Fibroblast of skin of right quadriceps (primary cell): ENCODE measurements at places on chromosomes 5 and 9.

- no peak for DNase-seq
Observed at GRCh38 chr5:176733406-176734262, 76.7 kb upstream of the UNC5A start.

DNA sequence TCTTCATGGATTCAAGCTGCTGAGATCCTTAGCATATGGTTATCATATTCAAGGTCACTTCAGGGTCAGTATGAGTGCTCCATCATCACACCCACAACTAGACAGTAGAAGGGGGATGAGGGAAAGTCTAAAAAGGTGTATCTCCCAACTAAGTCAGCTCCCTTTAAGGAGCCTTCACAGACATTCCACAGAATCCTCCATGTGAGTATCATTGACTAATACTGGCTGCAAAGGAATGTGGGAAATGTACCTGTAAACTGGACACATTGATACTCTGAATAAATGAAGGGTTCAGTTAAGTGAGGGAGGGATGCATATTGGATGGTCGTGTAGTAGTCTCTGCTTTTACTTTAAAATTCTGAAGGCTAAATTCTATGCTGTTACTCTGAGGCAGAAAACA lies 330.7 kb downstream of the LRRC70 start:
- no peak for DNase-seq

DNA sequence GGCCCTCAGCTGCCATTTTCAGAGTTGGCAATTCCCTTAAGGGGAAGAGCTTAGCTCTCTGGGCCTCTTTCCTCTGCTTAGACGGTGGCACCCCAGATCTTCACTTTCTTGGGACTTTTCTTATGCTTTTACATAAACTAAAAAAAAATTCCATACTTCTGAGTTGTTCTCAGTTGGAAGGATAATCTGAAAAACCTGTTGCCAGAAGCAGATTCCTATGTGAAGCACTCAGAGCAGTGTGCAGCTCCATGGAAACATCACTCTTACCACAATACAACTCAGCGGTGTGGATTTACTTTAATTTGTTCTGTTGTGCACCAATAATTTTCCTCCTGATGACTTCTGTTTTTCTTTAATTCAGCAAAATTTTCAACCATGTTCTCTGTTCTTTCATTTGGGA lies 44.1 kb upstream of the MROH2B start:
- DNase-seq = peak; percentile 73

DNA sequence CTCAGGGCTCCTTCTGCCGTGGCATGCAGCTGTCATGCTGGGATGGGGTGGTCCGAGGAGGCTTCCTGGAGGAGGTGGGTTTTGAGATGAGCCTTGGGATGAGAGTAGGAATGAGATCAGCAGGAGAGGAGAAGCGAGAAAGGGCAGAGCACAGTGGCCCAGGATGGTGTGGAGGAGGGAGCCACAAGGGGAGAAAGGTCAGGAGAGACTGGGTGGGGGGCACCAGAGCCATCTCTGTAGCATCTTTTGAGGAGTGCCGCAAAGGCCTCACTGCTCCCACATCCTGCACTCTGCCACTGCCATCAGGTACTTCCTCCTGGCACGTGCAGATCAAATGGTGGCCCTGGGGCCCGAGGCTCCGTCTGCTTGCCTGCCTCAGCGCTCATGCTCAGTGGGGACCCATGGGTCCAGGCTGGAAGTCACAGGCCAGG lies 150.2 kb downstream of the MACROH2A1 start:
- no peak for DNase-seq

- no peak for DNase-seq
Observed at GRCh38 chr5:159199780-159200179, 9.6 kb downstream of the RNF145 start.

GRCh38 chr9:98786750-98787510 lies 9.4 kb downstream of the ANKS6 start:
- no peak for DNase-seq

DNA sequence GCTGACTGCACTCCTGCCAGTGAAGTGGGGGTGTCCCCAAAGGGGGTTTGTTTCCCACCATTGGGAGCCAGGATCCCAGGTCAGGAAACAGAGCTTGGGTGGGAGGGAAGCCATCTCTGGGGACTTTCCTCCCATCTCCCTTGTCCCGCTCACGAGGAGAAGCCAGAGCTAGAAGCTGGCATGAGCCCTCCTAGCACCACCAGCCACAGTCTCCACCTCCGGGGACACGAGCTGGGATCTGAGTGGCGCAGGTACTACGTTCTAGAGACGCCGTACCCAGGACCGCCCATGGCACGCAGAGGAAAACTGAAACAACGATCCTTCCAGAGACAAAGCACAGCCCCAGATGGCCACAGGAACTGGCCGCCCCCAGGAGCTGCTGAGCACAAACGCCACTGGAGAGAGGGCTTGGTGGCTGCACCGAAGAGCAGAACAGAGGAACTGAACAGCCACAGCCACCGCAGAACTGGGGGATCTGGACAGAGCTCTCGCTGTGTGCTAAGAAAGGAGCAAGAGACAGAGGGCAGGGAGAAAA lies 29.8 kb downstream of the ADAMTS2 start:
- DNase-seq = no peak

DNA sequence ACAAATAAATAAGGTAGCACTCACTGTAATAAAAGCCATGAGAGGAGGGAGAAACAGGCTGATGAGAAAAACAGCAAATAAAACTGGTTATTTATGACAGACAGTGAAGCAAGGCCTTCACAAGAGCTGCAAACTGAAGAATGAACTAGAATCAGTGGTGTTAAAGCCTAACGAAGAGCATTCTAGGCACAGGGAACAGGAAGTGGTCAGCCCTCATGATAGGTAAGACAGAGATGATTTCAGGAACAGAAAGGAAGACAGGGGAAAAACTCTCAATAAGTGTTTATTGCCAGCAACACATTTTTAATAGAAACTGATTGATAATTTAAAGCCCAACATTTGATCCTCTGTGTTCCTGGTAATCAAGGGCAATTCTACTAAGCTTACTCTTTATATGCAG lies 124.5 kb downstream of the EDIL3 start:
- no peak for DNase-seq

DNA sequence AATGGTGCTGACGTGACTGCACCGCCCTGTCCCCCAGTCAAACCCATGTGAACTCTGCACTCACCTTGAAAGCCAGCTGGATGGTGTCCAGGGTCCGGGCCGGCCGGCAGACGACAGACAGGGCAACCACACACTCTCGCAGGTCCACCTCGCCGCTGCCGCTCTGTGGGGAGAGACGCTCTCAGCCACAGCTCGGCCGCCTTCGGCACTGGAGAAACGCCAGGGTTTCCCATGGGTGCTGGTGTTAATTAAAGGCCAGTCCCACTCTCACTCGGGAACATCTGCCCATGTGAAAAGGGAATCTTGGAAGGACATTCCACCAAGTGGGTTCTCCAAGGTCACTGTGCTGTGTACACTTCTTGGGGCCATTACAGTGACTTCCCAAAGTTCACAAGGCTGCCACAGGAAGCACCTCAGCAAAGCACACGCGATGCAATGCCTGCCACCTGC lies 25.5 kb upstream of the SLC6A3 start:
- DNase-seq = no peak

GRCh38 chr9:122402403-122402871 lies 31.6 kb downstream of the PTGS1 start:
- peak; percentile 95 for DNase-seq

- DNase-seq = no peak
Observed at GRCh38 chr5:83856881-83857280, 136.2 kb upstream of the HAPLN1 start.

DNA sequence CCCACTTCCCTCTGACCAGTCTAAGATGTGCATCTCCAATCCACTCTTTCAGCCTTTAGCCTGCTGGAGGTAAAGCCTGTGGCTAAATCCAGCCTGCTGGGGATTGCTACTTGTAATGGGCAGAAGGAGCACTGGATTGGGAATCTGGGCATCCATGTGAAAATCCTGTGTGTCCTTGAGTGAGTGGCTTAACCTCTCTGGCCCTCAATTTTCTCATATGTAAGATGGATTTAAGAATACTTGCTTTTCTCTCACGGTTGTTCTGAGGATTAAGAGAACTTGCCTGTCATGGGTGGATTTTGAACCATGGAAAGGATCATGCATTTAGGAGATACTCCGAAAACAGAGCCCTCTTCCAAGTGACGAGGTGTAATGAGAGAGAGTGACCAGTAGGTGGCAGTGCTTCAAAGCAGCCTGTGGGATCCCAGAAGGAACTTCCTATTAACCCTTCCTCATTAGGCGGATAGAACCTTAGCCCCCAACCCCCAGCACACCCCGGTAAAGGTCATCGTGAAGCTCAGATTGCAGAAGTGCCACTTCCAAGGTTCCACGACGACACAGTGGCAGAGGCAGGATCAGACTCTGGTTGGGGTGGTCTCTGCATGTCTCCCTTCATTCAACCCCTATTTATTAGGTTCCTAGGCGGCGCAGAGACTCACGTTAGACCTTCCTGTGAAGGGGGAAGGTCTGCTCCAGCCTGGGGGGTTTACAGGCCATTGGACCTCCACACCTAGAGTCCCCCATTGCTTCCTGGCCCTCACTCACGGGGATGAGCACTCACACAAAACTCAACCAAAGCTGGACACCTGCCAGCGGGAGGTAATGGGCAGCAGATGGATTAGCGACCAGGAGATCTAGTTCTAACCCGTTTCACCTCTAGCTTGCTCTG lies 68.7 kb upstream of the ZNF618 start:
- peak; percentile 61 for DNase-seq

DNA sequence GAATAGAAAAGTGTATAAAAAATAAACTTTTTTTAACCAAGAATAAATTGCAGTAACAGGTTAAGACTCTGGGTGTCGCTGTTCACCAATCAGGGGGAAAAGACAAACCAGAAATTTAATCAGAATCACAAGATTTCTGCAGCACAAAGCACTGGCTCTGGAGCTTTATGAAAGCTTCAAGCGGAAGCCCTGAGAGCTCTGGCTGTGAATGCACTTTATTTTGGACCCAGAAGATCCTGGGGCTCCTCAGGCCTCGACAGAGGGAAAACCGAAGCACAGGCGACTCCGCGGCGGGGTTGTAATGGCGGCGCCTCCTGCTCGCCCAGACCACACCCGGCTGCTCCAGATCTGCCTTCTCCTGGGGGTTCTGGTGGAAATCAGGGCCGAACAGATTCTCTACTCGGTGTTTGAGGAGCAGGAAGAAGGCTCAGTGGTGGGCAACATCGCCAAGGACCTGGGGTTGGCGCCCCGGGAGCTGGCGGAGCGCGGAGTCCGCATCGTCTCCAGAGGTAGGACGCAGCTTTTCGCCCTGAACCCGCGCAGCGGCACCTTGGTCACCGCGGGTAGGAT lies at the start of gene PCDHGA4:
PCDHGA4 (plus strand) TSS at position 122 of the 570 bp plus-strand sequence; CDS start at position 209, 87 bp downstream.
- peak; percentile 20 for DNase-seq

DNA sequence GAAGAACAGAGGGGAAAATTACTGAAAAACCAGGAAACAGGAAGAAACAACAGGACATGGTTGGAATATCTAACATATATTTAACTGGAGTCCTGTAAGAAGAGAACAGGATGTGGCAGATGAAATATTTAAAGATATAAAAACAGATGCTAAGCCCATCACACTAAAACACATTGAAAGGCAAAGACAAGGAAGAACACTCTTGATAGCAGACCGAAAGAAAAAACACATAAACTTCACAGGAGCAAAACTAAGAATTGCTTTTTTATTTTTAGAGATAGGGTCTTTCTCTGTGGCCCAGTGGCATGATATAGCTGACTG lies 324.4 kb upstream of the ARRDC3 start:
- DNase-seq = no peak

GRCh38 chr9:75658301-75658905 lies 232.1 kb upstream of the PCSK5 start:
- DNase-seq = peak; percentile 18

GRCh38 chr9:129572052-129572425 lies 48.9 kb downstream of the C9orf50 start:
- DNase-seq = no peak

DNA sequence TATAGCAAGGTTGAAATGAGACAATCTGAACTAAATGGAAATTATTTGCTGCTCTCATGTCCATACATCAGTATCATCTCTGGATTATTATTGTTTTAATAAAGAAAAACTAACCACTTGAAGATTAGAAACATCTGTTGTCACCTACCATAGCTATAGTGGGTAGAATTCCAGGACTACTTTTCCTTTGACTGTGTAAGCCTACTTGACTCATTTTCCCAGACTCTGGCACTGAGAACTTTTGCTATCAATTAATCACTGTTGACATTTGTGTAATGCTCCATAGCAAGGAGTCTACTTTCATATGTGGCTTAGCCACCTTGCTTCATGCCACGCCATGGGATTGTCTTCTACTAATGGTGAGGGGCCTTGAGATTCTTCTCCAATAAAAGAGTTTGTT lies 59.9 kb upstream of the ARRDC3 start:
- DNase-seq = peak; percentile 84

DNA sequence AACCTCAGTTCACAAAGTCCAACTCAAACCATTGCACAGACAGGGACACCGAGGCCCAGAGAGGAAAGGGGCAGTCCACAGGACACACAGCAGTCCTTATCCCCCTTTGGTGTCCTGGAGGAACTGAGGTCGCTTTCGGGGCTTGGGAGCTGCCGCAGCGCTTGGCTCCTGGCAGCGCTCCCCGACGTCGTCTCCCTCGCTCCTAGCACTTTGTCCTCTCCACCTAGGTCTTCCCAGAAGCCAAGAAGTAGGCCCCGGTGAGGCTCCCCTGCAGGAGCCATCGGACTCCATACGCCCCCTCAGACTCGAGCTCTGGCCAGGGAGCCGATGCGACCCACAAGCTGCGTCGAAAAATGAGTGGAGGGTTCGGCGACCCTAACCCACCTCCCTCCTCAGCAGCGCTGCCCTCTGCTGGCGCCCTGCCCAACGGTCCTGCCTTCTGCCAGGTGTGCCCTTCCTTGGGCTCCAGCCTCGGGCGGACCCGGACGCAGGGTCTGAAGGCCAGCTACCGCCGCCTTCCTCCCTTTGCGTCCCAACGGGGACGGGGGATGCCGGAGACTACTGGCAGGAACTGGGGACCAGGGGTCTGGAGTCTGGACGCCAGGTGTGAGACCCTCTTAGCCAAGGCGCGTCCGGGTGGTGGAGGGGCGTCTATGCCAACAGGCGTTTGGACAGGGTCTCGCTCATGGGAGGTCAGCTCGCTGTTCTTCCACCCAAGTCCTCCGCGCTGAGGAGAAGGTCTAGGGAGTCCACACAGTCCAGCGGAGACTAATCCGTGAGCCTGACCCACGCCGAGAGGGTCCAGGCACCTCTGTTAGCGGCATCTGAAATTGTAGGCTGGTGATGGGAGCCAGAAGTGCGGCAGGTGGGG lies 2.1 kb upstream of the PRDM12 start:
- DNase-seq = no peak

DNA sequence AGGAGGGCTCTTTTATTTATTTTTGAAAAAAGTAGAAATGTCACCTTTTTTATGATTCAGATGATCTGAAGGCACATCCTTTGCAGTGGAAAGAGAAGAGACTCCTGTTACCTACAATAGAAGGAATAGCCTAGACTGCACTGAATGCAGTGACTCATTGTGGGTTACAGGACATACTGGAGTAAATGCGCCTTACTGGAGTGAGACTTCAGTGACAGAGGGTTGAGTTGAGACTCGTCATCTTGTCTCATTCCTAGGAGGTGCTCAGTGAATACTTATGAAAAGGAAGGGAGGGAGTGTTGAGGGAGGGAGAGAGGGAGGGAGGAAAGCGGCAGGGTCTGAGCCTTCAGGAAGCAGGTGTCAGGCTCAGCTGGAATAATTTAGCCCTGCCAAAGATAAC lies 25.2 kb downstream of the ANKRA2 start:
- peak; percentile 68 for DNase-seq
